ENCODE measurements at places on chromosomes 7 and 10.

DNA sequence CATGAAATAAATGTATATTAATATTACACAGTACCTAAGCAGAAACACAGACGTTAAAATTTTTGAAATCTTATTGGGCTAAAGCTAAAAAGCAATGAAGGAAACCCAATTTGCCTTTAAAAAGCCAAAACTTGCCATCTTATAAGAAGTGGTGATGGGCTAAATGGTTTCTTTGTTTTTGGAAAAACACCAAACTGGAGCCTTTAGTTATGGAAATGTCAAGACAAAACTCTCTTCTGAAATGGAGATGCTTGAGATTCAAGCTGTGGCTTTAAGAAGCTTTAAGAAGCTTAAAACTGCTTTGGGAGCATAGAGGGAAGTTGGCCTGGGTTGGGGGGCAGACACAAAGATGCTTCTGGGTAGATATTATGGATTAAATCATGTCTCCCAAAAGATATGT, 277.0 kb downstream of the GFRA1 start:
- no peak for DNase-seq

GRCh38 chr7:42315631-42316030, 78.6 kb upstream of the GLI3 start:
- no peak for DNase-seq

DNA sequence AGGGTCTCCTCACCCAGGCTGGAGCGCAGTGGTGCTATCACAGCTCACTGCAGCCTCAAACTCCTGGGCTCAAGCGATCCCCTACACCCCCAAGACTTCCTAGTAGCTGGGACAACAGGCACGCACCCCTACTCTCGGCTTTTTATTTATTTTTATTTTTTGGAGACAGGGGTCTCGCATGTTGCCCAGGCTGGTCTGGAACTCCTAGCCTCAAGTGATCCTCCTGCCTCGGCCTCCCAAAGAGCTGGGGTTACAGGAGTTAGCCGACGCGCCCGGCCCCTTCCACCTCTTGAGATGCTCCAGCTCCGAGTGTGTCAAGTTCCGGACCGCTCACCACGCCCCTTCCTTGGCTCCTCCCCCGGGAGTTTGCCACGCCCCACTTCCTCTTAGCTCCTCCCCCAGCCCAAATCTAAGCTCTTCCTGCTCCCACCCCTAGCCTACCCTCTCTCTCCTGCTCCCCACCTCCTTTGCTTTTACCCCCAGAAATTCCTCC, 6.3 kb downstream of the NAT16 start:
- no peak for DNase-seq

DNA sequence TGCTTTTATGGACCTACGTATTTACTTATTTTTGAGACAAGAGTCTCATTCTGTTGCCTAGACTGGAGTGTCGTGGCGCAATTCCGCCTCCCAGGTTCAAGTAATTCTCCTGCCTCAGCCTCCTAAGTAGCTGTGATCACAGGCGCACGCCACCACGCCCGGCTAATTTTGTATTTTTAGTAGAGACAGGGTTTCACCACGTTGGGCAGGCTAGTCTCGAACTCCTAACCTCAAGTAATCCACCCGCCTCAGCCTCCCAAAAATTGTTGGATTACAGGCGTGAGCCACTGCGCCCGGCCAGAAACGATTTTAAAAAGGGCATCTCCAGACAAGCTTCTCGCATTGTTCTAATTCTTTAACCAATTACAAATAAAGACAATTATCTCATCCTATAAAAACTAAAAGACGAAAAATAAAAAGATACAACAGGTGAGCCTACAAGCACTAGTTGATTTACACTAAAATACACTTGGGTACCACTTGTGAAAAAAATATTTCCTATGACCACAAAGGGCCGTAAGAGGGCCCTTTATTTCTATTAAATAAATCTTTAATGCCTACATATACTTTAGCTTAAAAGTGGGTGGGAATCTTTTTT, 2.4 kb downstream of the TRA2A start:
- DNase-seq = no peak

- DNase-seq = no peak
Measured at GRCh38 chr7:7707246-7707645, 11.2 kb downstream of the RPA3 start.

GRCh38 chr7:12805957-12806356, 118.5 kb downstream of the ARL4A start:
- no peak for DNase-seq

DNA sequence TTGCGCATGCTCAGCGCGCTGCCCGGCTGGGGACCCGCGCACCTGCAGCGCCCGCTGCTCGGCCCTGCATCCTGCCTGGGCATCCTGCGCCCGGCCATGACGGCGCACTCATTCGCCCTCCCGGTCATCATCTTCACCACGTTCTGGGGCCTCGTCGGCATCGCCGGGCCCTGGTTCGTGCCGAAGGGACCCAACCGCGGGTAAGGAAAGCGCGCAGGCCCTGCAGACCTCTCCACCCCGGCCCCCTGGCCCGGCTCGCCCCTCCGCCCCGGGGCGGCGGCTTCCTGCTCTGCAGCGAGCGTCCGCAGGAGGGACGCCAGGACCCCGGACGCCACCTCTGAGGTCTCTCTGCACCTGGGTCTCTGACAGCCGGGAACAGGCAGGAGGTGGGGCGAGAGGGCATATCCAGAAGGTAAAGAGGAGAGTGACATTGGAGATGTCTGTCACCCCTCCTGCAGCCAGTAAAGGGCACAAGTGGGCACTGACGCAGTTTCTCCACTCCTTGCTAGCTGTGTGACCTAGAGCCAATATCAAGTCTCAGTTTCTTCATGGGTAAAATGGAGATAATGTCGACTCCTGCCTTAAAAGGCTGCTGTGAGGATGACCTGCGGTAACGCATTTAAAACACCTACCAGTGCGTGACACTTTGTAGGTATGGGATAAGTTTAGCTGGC, 338 bp downstream of the ATP6V0E2 start:
- no peak for DNase-seq

- DNase-seq = no peak
Measured at GRCh38 chr7:148871030-148871429, 13.1 kb downstream of the EZH2 start.

Measured in Ammon's horn (tissue), 1 donor.